ENCODE measurements at places on chromosomes 7 and 10. TPM values are rescaled to one million over a fixed set of nuclear protein-coding genes. Genes with fewer than 3 reads are reported as not detected.

GRCh38 chr10:117457071-117457810 lies 82.0 kb upstream of the PDZD8 start:
- no peak for DNase-seq

The LBX1 gene
- polyA plus RNA-seq, result not detected

GRCh38 chr7:137306748-137307147 lies 36.8 kb downstream of the PTN start:
- no peak for DNase-seq

The DYDC2 gene
- polyA plus RNA-seq, result not detected

DNA sequence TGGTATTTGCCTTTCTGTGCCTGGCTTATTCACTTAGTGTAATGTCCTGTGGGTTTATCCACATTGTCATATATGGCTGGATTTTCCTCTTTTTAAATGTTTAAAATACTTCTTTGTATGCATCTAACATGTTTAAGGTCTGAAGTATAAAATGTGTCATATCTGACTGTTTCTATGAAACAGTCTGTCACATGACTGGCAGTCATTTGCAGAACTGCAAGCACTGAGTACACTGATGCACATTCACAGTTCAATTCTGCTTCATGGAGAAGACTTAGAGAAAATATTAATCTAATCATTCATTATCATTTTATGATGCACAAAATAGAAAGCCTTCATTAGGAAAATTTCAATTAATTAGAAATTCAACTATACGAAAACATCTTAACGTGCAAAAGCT lies 119.7 kb upstream of the PRSS58 start:
- no peak for DNase-seq

DNA sequence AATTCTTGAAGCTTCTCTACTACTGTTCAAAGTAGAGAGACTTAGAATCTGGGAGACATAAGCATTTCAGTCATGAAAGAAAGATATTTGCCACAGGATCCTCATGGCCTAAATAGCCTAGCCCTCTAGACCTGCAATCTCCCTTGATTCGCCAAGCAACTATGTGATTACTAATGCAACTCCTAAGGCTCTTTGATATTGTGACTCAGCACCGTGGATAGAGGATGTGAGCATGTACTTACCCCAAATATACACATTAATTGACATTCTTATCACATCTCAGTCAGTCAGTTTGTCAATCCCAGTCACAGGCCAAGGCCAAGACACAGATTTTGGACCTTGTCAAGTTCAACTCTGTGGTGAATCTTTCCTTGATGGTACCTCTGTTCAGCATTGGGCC lies 42.6 kb downstream of the GPR37 start:
- DNase-seq, result peak; percentile 88

The CDK1 gene
- 17.1 TPM for polyA plus RNA-seq

DNA sequence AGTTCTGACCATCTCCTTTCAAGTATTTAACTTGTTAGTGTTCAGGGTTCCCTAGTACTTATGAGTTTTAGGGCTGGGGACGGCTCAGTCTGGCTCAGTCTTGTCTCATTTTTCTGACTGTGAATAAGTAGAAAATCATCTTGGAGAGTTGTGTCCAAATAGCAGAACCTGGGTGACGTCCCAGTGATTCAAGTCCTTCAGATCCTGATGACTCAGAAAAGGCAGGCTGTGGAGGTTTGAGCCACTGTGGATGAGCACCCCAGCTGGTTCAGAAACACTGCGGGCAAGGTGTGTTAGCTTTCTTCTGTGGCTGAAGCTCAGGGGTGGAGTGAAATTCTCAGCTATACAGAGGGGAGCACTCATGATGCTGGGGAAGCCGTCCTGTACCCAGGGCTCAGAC lies 154.4 kb upstream of the NPY start:
- peak; percentile 22 for DNase-seq

The AKR1C4 gene
- not detected for polyA plus RNA-seq

DNA sequence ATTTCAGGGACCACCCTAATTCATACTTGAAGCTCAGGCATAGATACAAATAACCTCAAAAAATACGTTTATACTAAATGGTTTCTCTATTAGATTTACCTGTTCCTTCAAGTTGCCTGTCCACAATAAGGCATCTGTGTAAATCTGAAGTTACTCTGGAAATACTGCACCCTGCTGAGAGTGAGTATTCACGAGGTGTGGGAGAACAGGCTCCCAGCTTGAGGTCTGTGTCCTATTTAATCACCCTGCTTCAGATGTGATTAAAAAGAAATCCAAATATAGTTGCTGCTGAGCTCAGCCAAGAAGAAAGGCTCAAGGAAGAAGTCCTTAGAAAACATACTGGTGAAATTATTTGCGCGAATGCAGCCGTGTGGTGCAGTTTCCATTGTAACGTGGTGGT lies 136.8 kb downstream of the KLF6 start:
- no peak for DNase-seq

The GPC2 gene
- polyA plus RNA-seq, result 5.7 TPM

DNA sequence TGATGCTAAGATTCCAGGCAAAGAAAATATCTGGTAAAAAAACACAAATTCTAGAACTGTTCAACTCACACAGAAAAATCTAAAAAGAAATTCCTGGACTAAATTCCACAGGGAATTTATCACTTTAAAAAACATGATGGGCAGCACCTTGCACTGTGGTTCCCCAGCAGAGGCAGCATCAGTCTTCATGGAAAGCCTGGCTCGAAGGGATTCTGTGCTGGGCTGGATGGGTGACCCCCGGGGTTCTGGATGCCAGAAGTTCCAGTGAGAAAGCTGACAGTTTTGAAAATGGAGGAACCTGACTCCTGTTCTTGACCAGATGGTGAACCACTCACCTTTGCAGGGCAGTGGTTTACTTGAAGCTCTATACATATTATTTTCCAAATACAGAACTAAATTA lies 52.0 kb downstream of the RAB11FIP2 start:
- no peak for DNase-seq

The AASS gene
- polyA plus RNA-seq, result 6.1 TPM

DNA sequence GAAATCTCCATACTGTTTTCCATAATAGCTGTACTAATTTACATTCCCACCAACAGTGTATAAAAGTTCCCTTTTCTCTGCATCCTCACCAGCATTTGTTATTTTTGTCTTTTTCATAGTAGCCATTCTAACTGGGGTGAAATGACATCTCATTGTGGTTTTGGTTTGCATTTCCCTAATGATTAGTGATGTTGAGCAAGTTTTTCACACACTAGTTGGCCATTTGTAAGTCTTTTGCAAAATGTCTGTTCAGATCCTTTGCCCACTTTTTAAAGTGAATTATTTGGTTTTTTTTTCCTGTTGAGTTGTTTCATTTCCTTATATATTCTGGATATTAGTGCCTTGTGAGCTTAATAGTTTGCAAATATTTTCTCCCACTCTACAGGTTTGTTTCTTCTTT lies 101.0 kb upstream of the NFE2L3 start:
- DNase-seq, result no peak

The PNLIPRP2 gene
- polyA plus RNA-seq, result not detected

GRCh38 chr10:91194497-91195179 lies 25.8 kb upstream of the PCGF5 start:
- peak; percentile 81 for DNase-seq

DNA sequence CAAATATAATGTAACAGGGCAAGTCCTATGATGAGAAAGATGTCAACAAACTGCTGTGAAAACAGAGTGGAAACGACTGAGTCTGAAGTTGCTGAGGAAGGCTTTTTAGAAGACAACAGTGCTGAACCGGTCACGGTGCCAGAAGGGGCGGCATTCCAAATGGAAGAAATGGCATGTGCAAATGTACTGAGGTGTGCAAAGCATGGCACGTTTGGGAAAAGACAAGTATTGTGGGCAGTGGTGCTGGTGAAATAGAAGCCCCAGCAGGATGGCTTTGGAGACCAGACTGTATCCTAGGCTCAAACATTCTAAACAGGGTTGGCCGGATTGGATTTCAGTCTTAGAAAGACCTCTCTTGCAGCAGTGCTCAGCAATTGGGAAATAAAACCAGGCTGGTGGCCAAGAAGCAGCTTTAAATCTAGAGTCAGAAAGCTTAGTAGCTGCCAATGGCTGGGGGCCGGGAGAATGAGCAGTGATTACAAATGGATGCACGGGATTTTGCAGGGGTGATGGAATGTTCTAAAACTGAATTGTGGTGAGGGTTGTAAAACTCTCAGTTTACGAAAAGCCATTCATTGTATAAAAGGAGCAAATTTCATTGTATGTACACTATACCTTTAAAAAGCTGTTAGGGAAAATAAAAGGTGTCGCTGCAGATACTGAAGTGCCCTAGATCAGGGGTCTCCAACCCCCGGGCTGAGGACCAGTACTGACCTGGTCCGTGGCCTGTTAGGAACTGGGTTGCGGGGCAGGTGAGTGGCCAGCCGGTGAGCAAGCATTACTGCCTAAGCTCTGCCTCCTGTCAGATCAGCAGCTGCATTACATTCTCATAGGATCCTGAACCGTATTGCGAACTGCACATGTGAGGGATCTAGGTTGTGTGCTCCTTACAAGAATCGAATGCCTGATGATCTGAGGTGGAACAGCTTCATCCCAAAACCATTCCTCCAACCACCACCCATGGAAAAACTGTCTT lies 141.6 kb downstream of the HIBADH start:
- DNase-seq, result peak; percentile 77

DNA sequence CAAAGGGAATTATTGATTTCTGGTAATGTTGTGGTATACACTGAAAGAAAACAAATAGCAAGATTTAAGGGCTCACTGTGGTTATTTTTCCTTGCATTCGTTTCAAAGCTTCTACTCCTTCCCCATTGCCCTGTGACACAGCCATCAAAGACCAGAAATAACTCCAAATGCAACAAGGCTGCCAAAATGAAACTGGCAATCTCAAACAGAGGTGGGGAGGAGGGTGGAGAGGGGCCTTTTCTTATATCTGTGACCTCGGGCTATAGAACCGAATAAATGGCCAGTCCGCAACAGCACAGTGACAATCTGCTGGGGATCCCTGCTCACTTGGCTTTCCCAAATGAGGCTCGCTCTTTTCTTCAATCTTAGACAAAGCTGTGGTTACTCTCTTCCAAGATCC lies 17.4 kb upstream of the SPOCK2 start:
- DNase-seq, result no peak
